ENCODE measurements at places on chromosomes 16 and 17.

- no peak for DNase-seq
Measured at GRCh38 chr16:19919142-19919541, 34.5 kb upstream of the GPRC5B start.

GRCh38 chr17:27546624-27547300 is 84.2 kb upstream of the LGALS9 start:
- no peak for DNase-seq

DNA sequence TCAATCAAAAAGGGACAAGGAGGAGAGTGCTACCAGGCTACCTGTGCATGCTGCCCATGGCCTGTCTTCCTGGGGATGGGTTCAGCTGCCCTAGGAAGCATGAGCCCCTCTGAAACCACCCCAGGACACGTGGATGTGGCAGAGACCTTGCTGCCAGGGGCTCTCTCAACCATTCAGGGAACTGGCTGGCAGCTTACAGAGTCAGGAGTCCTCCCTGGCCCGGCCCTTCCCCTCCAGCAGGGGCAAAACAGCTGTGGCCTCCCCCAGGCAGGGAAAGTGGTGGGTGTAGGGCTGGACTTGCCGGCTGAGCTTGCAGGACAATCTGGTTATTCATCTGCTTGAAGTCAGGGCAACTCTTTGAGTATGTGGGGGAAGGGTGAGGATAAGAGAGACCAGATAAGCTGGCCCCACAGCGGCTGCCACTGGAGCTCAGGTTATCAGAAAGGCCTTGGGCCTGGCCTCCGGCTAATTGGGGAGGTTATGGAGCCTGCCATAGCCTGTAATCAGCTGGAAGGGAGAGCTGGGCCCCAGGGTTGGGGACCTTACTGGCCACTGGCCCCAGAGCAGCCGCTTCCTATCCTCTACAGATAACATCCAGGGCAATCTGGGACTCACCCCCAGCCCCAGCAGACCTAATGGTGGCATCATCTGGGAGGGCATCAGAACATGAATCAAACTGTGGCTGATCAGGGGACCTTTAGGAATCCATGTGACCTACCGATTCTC is 5.6 kb upstream of the TBX2 start:
- DNase-seq, result no peak

GRCh38 chr17:63774141-63774968 is at the start of gene DDX42:
Gene DDX42, plus strand, starts transcription at chr17:63774170. Its CDS starts 12,880 bp downstream, at chr17:63787050.
- DNase-seq, result peak; percentile 92

DNA sequence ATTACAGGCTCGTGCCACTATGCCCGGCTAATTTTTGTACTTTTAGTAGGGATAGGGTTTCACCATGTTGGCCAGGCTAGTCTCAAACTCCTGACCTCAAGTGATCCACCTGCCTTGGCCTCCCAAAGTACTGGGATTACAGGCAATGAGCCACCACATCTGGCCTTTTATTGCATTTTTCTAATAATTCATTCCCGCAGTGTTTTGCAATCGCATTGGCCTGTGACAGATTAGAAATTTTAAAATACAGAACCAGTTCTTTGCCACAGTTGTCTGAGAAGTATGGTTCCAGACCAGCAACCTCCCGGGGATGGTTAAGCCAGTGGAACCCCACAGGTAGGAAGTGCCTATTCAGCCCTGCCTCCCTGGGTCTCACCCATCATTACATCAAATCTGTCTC is 3.2 kb upstream of the CRHR1 start:
- no peak for DNase-seq

DNA sequence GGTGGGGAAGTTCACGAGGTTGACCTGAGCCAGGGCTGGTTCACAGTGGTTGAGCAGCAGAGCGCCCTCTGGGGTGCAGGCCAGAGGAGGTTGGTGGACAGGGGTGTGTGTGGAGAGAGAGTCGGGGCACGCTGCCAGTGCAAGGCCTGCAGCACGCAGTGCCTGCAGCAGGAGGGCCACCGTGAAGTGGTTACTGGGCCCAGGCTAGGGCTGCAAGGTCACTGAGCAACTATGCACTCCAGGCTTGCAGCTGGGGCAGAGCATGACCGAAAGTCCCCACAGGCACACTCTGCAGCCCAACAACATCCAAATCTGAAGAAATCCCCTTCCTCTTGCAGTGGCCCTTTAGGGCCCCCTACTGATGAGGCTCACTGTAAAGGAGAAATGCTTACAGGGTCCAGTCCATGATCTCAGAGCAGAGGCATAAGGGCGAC is 89.1 kb upstream of the NOL11 start:
- DNase-seq, result no peak

GRCh38 chr17:4771519-4772234 is at the start of gene TM4SF5:
Gene TM4SF5, plus strand, starts transcription at chr17:4771886. Its CDS starts 37 bp downstream, at chr17:4771923.
- DNase-seq, result no peak

DNA sequence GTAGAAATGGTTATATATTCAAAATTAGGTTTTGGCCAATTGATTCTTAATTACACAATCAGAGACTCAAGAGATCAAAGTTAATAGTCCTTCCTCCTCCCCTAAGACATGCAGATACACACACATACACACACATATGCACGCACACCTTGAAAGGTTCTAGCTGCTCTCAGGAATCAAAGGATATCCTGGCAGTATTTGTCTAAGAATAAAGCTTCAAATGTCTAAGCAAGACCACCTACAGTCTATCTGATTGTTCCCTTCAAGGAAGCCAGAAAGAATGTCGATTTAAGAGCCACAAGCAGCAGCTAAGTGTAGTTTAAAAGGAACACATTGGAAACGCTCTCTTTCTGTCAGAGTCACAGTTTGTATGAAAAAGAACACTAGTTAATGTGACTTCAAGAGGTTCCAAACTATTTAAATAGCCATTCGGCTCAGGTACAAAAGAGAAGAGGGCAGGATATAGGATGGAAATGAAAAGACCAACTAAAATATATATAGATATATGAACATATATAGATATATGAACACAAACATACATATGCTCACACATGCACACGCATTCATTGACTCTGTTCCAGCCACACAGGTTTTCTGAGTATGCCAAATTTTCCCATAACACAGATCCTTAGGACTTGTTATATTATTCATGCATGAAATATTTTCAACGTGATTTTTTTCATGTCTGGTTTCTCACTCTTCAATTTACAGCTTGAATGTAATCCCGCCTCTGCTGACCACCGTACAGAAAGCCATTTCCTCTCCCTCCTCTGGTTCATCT is 79.0 kb downstream of the CDH8 start:
- no peak for DNase-seq

DNA sequence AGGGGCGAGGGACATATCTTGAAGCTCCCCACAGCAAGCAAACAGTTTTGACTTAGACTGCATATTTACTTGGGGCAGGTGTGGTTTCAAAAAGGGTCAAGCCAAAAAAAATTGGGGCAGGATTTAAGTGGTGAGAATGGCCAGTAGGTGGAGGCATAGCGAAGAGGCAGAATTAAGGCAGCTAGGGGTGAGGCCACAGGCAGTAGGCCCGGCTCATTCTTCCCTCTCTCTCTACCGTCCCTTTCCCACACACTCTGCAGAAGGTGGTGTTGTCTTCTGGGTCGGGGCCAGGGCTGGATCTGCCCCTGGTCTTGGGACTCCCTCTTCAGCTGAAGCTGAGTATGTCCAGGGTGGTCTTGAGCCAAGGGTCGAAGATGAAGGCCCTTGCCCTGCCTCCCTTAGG is 2.6 kb downstream of the SHBG start:
- DNase-seq, result peak; percentile 29

GRCh38 chr17:78891406-78892061 is 11.5 kb downstream of the CEP295NL start:
- no peak for DNase-seq

Data from stimulated activated CD4-positive, alpha-beta T cell treated with anti-CD3 and anti-CD28 coated beads, Interleukin-4, amount 100 ng/mL, for 24 hours (primary cell).